Activated naive CD4-positive, alpha-beta T cell treated with Interleukin-2 at 50 U/mL for 16 hours (primary cell): ENCODE measurements at places on chromosomes 6 and 20.

- no peak for DNase-seq
Measured at GRCh38 chr6:104679971-104680370, 179.7 kb downstream of the HACE1 start.

- DNase-seq = peak; percentile 66
Measured at GRCh38 chr6:136967876-136968752, 46.0 kb downstream of the SLC35D3 start.

DNA sequence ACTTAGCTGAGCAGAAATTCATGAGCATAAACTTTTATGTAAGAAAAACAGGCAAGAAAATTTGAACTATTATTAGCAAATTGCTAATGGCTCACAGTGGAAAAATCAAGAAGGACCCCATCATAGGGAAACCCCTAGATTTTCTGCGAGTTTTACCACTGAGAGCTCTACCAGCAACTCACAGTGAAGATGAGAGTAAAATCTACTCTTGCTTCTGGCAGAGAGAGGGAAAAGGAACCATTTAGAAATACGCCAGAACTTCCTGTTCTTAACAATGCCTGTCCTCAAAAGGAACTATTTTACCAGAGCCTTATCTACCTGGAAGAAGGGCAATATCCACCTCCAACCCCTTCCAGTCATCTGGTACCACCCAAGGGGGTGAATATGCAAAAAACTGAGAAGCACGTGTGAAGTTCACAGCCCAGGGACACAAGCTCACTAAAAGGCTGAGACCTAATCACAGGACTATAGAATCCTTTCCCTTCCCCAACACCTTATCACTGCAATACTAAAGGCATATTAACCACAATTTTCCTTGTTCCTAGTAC, 34.4 kb upstream of the ASF1A start:
- no peak for DNase-seq

- DNase-seq = no peak
Measured at GRCh38 chr6:27144740-27145079, 102.8 kb upstream of the PRSS16 start.

- no peak for DNase-seq
Measured at GRCh38 chr6:139823099-139823807, 448.8 kb upstream of the CITED2 start.

GRCh38 chr6:53273370-53273769, 75.4 kb downstream of the ELOVL5 start:
- DNase-seq = no peak

- no peak for DNase-seq
Measured at GRCh38 chr6:71387179-71387578, 98.6 kb downstream of the OGFRL1 start.

GRCh38 chr20:21315138-21315537, 12.0 kb downstream of the XRN2 start:
- peak; percentile 6 for DNase-seq

DNA sequence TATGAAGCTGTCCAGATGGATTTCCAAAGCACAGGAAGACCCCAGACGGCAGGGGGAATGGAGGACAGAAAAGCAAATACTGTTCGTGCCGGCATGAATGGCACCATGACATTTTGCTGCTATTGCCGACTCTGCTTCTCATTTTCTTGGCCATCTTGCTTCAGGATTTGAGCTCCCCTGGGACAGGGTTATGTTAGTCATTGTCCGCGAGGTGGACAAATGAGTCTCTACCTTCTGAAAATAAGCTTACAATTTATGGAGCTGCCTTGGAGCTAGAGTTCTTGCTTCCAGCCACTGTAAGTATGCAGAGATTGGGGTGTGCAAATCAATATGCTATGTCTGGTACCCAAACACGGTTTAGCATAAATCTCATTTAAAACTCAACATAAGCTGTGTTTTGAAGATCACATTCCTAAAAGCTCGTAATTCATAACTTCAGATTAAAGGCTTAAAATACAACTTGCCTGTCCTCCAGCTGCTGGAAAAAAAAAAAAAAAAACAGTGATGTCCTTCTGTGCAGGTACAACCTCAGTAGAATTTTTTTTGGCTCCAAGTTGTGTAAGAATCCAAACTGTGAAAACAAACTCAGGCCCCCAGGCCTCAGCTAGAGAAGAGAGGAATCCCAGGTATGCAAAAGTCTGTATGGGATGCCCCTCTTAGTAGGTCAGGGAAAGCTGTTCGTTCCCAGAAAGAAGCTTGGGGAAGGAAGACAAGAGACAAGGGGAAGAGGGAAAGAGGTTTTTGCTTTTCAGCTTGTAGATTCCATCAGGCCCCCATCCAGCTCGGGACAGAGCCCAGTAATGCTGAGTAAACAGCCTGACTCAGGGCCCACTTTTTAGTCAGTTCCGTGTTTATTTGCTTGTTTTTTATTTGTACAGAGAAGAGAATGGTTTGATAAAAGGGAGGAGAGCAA, 184.2 kb upstream of the FOXA2 start:
- no peak for DNase-seq

GRCh38 chr6:47071681-47072080, 29.5 kb upstream of the ADGRF1 start:
- DNase-seq = no peak

DNA sequence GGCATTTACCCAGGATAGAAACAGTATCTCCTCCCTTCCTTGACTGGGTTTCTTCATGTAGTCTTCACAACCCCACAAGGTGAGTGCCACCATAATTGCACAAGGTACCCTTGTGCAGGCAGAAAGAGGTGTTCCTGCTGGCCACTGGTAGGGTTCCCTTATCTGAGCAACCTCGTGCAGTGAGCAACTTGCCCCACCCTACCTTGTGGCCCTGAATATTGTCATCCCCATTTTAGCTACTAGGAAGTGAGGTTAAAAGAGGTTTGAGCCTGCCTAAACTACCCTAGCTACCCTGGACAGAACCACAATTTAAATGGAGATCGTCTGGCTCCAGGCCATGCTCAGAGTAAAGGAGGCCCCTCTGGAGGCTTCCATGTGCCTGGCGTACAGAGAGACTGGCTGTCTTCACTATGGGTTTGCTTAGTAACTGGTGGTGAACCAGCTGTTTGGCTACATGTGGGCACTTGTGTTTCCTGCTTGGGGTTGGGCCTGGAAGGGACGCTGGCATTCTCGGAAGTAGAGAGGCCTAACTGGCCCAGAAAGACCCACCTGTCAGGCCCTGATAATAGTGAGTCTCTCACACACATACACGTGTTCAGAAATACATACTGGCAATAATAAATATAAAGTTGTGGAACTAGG, 148.8 kb downstream of the LRFN2 start:
- DNase-seq = no peak

DNA sequence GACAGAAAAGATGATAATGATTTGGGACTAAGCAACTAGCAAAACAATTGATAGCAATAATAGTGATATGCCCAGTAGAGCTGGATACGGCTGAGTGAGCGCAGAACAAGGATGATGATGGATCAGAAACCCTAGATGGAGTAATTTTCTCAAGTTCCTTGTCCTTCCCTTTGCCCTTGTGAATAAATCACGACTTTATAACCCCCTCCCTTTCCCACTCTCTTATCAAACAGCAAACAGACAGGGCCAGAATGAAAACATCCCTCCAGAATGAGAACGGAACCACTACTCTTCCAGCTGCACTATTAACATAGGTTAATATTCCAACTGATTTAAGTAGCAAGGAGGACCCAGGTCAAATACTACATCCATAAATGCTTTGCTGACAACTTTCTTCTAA, 1.3 kb upstream of the MTFR2 start:
- DNase-seq = no peak

DNA sequence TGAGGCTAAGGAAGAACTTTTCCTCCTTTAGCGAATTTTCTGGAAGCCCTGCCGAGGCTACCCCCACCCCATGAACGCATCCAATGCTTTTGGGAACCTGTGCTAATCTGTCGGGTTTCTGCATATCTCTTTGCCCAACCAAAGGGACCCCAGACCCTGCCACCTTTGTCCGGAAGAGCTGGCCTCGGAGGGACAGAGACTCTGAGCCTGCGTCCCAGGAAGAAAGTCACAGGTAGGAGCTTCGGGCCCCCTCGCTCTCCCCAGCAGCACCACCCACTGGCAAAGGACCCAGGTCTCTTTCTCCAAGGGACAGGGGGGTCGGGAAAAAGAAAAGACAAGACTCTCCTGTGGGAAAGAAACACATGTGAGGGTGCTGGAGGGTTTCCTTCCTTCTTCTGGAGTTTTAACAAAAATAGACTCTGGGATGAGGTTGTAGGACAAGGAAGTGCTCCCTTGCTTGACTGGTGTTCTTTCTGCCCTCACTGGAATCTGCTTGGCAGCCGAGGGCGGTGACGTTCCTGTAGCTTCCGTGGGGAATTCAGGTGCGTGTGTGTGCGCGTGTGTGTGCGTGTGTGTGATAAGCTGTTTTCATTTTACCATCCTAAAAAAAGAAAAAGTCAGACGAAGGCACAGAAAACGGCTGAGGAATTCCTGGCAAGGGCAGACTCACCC, 16.3 kb upstream of the FOXC1 start:
- no peak for DNase-seq

DNA sequence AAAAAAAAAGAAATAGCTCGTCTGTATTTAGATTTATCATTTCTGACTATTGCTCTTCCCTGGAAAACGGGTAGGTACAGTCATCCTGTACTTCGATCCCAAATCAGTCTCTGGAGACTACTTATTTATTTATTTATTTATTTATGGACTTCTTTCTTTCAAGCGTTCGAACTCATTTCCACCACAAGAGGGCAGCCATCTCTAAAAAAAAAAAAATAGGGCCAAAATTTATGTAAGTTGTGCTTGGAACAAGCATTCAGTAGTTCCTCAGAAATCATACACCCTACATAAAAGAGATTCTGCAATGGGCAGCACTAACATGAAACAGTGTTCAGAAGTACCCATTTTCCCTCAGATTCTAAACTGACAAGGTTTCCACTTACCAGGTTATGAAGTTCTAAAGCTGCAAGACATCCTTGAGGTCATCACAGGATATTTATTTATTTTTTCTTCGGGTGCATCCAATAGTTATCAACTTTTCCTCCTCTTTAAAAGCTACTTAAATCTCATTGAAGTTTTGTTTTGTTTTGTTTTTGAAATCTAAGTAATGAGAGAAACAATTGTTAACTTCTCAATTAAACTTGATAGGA, 1.9 kb upstream of the BMP2 start:
- DNase-seq = no peak

- no peak for DNase-seq
Measured at GRCh38 chr6:106126482-106126881, 40.3 kb downstream of the PRDM1 start.

- DNase-seq = no peak
Measured at GRCh38 chr6:22025468-22026163, 271.2 kb downstream of the PRL start.

- DNase-seq = no peak
Measured at GRCh38 chr6:34389034-34389433, 3.4 kb downstream of the NUDT3 start.

DNA sequence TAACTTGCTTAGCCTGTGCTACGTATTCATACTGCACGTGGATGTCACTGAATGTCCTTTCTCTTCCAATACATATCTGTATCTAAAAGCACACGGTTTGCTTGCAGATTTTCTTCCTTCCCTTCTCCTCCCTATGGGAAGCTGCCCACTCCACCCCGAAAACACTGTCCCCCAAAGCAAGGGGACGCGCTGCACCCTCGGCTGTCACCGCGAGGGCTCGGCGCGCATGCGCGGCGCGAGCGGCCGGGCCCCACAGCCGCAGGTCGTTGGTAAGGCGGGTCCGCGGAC, 659 bp downstream of the TMX4 start:
- peak; percentile 70 for DNase-seq

DNA sequence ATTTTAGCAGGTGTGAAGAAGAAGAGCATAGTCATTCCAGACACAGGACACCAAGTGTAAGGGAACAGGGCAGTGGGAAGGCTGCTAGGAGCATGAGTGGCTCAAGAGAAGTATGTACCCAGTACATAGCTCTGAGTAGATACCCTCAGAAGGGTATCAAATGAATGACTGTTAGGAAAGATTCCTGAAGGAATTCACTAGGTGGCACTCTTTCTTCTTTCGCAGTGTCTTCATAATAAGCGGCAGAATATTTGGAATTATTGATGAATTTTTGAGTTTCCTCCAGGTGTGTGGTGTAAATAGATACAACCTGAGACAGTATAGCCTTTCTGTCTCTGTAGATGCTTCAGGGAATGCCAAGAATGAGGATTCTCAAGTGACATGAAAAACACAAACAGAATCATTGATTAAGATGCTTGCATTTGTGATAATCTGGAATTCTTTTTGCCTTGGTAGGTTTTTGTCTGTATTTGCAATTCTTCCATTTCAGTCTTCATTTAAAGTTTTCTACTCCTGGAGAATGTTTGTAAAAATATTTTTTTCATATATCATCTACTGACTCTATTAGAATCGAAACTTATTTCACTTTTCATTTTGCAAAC, 264.3 kb upstream of the RIMS1 start:
- DNase-seq = no peak

GRCh38 chr6:71114544-71114943, 157.7 kb upstream of the B3GAT2 start:
- no peak for DNase-seq

DNA sequence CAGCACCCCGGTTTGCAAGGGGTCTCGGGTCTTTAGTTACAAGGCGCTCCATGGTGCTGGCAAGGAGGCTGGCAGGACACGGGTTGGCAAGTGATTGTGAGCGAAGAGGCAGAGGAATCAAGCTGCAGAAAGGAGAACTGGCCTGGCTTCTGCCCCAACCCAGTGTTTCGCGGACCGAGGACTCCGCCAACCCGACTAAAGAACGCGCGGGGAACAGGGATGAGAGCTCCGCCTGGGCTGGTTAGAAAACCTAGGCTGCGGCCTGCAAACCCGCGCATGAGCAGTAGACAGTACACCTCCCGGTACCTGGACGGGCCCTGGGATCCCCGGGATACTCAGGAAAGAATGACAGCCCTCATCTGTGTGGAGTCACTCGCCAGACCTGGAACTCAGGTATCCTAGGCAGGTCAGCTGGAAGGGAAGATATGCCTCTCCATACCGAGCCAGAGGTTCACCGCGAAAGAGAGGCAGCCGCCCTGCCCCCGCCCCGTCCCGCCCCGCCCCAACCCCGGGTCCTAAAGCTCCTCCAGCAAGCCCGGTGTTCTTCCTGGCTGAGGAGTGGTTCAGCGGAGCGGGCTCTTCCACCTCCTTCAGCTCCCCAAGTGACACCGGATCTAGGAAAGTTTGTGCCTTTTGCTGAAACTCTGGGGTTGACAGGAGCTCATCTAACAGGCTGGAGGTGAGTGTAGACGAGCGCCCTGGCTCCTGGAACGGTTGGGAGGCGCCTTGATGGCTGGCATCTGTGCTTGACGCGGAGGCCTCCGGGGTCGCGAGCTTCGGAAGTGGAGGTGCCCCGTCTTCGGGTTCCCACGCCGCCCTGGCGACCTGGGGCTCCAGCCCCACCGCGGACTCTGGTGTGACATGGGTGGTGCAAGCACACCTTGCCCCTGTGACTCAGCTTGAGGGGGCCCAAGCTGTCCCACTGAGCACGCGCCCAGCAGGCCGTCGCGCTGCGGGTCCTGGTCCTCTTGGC, 1847.3 kb upstream of the DEFB115 start:
- no peak for DNase-seq

- DNase-seq = no peak
Measured at GRCh38 chr6:154782193-154782592, 49.0 kb downstream of the SCAF8 start.

GRCh38 chr6:551829-552350, 105.0 kb downstream of the HUS1B start:
- DNase-seq = no peak

GRCh38 chr6:143894655-143895054, 30.4 kb downstream of the ZC2HC1B start:
- DNase-seq = no peak
